ENCODE measurements at places on chromosomes 5 and 9. TPM values are rescaled to one million over a fixed set of nuclear protein-coding genes. Genes with fewer than 3 reads are reported as not detected.

- H3K4me1 ChIP-seq = peaks cover 8% of the 10 kb centered on the region
- no peak overlapping the region for H3K27ac ChIP-seq
- DNase-seq = no peak
- H3K27me3 ChIP-seq = no peaks in the 10 kb centered on the region
- H3K4me3 ChIP-seq = no peak overlapping the region
Observed at GRCh38 chr5:91223886-91224285, 159.2 kb downstream of the ARRDC3 start.

Gene PTCH1
- 25.9 TPM for total RNA-seq

GRCh38 chr9:35828716-35829083 is at the start of gene FAM221B:
Gene FAM221B (minus strand): TSS chr9:35828732. CDS start chr9:35826161, 2,571 bp downstream.
- no peaks in the 10 kb centered on the region for H3K27me3 ChIP-seq
- H3K4me3 ChIP-seq = peak within 1 kb of the TSS; percentile 69
- peaks cover 16% of the 10 kb centered on the region for H3K4me1 ChIP-seq
- no peaks in the 10 kb centered on the region for H3K36me3 ChIP-seq

Gene PNPLA7
- total RNA-seq = 13.7 TPM

Gene PTBP3
- total RNA-seq = 77.6 TPM
